ENCODE measurements at places on chromosomes 2 and 18.
A peak's percentile ranks its signal among the peaks of the same experiment; 100 is the strongest.

DNA sequence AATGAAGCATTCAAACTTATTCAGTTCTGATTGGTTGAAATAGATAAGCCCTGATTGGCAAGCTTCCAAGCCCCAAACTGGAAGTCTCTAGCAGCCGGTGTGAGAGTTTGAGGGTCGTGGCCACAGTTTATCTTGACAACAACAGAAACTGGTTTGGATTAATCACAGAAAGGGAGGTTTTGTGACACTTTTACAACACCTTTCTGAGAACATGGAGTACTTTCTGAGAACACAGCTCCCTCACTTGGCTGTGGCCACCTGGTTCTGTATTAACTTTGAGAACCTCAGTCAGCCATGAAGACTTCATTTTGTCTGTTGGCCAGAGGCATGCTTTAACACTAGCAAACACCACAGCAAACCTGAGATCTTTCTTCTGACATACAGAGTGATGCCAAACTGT lies 280.7 kb upstream of the VWC2L start:
- DNase-seq: no peak

GRCh38 chr2:221120643-221121042 lies 451.5 kb downstream of the EPHA4 start:
- no peak for DNase-seq

DNA sequence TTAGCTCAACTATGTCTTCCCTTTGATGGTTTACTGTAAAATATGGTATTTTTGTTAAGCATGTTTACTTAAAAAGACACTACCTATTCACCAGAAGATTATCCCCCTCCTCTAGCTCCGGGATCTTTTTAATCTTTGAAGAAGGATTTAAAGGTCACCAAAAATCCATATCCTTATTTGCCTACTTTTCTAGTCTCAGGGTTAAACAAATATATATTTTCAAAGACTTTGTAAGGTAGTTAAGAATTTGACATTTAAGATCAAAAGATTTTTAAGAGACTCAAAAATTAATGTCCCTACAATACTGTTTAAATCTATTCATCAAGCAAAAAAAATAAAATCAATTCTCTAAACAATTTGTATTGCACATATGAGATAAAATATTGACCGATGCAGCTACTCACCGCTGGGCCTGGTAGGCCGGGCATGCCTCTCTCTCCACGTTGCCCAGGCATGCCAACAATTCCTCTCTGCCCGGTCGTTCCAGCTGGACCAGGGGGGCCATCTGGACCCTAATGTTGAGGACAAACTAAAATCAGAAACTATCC lies 76.1 kb downstream of the COL3A1 start:
- no peak for DNase-seq

GRCh38 chr2:172896661-172897081 lies 161.0 kb downstream of the RAPGEF4 start:
- no peak for DNase-seq

DNA sequence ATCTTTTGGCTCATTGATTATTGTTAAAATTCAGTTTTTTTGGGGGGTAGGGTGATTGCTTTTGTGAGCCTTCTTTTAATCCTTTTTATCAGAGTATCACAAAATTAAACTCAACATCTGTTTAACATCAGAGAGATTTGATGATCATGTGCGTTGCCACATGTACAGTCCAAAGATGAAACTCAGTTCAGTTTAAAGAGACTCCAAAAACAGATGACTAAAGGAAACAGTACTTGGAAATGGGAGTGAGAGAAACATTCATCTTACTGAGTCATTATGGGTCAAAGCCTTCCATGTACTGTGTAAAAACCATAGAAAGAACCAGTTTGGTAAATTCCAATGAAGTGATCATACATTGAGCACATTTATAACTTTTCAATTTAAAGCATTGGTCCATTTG lies 53.0 kb downstream of the LYPD6 start:
- no peak for DNase-seq

- peak; percentile 37 for DNase-seq
Measured at GRCh38 chr2:238090887-238091286, 9.3 kb upstream of the ESPNL start.

- peak; percentile 35 for DNase-seq
Measured at GRCh38 chr2:43010438-43011157, 215.8 kb downstream of the ZFP36L2 start.

GRCh38 chr2:152822676-152823075 lies 104.3 kb downstream of the ARL6IP6 start:
- DNase-seq: no peak

GRCh38 chr2:118046634-118047210 lies 32.9 kb upstream of the CCDC93 start:
- DNase-seq: no peak

GRCh38 chr2:57802243-57802642 lies 244.4 kb upstream of the VRK2 start:
- no peak for DNase-seq

- DNase-seq: no peak
Measured at GRCh38 chr2:180938451-180938850, 42.0 kb upstream of the UBE2E3 start.

- DNase-seq: no peak
Measured at GRCh38 chr2:62663411-62663810, 42.1 kb upstream of the EHBP1 start.

DNA sequence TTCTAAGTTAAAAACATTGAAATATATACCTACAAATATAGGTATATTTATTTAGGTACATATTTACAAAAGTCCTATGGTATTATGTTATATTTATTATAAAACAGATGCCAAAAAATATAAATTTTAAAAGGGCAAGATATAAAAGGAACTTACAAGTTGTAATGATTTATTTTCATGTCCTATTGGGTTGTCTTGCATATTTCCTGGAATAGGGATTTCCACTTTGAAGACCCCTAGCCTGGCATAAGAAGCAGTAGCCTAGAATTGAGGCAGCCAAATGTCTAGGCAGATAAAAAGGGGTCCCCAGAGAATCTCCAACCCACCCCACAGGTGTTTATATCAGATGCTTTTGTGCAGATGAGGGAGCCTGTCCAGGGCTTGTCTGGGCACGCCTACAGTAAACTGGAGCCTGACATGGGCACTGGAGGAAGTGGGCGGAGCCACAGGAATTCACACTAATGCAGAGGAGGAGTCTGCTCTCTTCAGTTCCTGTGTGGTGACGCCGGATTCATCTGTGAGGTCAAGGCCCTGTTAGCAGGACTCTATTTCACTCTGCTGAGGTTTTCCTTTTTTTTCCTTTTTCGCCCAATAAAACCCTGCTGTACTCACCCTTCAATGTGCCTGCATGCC lies 1088.9 kb upstream of the PIK3C3 start:
- no peak for DNase-seq

DNA sequence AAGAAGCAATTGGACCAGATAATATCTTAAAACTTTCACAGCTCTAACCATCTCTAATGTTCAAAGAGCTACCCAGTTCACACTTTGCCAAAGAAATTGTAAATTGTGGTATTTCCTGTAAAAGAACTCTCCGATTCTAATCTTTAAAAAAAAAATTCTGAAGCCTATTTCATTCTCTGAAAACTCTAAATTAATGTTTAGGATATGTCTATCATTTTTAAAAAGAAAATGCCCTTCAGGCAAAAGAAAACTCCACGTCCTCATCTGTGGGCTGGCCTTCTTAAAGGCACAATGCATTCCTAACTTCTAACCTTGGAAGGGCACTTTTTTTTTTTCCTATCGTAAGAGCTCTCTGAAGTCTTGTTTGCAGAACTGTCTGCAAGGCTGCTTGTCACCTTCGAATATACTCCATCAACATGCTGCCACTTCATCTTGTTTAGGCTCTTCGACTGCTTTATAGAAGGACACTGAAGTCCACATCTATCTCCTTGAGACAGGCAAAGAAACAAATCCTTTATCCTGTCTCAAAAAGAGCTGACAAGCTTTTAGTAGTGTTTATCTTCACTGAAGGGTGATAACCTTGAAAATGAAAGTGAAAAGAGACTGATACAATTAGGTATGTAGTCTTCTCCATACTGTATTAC lies 124.3 kb upstream of the SLC39A10 start:
- DNase-seq: no peak

- DNase-seq: no peak
Measured at GRCh38 chr18:46711444-46711863, 45.4 kb downstream of the ST8SIA5 start.

DNA sequence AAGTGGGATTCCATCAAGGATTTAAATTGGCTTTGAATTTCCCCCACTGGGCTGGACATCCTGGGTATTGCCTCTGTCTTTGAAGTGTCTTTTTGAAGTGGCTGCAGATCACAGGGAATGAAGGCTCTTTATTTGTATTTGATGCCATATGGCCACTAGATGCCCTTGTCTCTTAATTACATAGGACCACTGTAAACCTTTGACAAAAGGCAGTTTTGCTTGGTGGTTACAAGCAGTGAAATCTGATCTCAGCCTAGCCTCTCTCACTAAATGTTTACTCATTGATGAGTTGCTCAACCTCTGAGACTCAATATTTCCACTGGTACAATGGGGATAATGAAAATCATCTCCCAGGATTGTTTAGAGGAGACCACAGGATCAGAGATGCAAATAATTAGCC lies 102.2 kb downstream of the INSIG2 start:
- no peak for DNase-seq

DNA sequence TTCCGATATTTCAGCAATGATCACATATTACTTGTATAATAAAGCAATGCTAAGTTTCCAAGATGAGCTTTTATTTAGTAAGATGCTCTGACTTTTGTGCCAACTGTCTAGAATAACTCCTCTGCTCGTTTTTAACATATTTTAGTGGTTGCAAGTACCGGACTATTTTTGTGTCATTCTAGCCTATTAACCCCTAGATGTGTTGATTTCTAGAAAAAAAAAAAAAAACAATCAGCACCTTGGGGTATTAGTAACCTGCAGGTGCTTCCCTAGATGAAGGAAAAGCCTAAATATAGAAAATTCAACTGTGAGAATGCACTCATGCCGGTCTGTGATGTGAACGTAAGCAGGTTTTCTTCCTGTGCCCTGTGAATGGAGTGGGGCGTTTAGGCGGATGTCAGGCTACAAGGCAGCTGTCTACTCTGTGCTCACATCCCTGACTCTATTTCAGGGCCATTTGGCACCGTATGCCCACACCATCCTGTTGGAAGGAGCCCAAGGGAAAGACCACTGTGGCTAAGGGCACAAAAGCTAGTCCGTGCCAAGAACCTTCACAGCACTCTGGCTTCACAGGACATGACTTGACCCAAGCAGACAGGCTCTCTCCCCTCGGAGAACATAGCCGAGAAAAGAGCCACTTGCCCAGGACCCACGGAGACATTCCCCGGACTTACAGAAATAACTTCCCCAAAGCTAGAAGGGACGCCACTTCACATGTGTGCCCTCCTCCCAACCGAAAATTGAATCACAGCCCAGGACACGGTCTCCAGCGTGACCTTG lies 60.9 kb upstream of the AGAP1 start:
- DNase-seq: no peak

GRCh38 chr2:216553093-216553478 lies 54.4 kb downstream of the RPL37A start:
- DNase-seq: no peak

DNA sequence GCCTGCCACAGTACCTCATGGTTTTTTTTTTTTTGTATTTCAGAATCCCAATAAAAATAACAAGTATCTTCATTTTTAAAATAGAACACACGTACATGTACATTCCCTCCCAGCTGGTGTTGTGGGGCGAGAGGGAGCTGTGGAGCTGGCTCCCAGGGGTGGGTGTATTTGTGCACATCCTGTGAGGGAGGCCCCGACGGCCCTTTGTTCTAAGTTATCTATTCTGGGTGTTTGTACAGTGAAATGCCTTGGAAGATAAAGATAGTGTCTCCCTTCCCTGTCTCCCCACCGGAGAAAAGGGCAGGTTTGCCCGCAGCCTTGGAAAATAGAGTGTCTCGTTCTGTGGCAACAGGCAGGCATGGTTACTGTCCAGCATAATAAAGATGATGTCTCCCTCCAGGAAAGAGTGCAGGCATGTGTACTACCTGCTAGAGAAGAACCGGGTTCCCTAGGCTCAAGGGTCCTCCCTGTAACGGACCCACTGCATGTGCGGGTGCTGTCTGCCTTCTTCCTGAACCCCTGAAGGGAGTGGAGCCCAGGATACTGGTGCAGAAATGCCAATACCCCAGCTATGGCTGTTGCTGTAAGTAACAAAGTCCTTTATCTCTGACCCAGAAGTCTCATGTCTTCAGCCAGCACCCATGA lies 12.1 kb upstream of the ALLC start:
- no peak for DNase-seq

- no peak for DNase-seq
Measured at GRCh38 chr18:3721771-3722648, 272.0 kb downstream of the TGIF1 start.

DNA sequence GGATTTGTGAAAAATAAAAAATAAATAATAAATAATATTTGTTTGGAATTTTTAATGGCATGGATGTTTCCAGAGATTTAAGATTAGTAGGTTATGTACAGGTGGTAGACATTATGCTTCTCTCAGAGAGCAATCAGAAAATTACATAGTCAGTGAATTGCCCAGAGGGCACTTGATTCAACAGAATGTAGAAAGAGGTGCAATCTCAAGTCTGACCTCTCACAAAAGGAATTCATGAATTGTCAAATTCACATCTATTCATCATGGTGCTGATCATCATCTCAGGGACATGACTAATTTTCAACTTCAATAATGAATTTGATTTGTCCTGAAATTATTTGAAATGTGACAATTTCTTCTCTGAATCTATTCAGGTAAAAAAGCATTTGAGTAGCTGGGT lies 172.5 kb downstream of the PDE11A start:
- no peak for DNase-seq

DNA sequence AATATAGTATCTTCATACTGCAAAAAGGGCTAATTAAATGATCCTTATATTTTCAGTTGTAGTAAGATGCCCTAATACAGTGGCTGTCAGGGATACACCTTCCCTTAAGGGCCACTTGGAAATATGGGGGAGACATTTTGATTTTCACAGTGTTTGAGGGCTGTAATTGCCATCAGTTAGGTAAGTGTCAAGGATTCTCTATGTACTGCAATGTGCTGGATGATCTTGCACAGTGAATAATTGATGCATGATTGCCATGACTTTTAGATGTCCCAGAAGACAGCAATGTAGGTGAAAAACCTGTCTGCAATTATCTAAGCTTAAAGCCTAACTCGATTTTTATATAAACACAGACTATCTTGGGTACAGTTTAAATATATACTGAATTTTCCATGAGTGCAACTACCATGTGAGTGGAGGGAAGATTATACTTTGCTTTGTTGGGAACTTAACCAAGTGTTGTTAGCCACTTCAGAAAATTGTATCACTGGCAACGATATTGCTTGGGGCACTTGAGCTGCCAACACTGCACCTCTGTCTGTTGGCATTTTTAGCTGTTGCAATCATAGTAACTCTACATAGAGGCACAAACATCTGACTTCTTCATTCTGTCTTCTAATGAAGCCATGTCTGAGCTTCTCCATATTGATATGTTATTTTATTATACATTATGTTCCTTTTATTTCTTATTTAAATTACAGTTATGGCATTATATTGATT lies 45.2 kb downstream of the MAIP1 start:
- no peak for DNase-seq

- DNase-seq: no peak
Measured at GRCh38 chr2:237355701-237356100, 58.3 kb downstream of the COL6A3 start.

Measured in activated CD8-positive, alpha-beta memory T cell treated with anti-CD3 and anti-CD28 coated beads for 24 hours (primary cell).